Activated naive CD8-positive, alpha-beta T cell treated with anti-CD3 and anti-CD28 coated beads for 36 hours (primary cell): ENCODE measurements at places on chromosomes 13 and 19.
A peak's percentile ranks its signal among the peaks of the same experiment; 100 is the strongest.

GRCh38 chr13:113843063-113843654 is 20.7 kb downstream of the GAS6 start:
- DNase-seq = no peak

DNA sequence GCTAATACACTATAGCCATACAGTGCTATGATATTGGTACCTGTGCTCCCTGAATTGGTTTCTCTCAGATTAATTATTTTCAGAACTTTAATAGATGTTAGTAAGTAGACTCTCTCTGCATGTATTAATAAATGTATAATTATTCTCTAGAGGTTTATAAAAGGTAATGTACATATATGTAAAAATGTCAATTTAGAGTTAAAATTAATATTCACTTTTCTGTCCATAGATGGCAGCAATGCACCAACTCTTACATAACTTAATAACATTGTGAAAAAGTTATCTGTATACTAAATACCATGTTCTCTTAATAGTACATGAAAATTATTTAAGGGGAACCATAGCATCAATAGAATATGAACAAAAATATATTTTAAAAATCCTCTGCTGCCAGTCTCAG is 515.0 kb upstream of the KLHL1 start:
- DNase-seq = no peak

DNA sequence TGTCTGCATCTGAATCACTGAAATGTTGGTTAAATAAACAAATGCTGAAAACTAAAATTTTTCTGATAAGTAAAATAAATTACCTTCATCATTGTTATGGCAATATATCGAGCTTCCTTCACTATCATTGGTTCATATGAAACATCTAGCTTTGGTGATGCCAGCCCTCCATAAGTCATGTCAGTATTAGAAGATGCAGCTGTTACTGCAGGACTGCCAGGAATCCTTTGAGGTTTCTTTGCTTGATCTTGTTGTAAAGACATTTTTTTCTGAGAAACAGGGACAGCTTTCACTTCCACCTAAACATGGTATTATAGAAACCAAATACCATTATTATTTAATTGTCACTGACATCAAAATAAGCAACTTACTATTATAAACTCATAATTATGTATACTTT is 123.7 kb upstream of the FBXL3 start:
- DNase-seq = no peak

DNA sequence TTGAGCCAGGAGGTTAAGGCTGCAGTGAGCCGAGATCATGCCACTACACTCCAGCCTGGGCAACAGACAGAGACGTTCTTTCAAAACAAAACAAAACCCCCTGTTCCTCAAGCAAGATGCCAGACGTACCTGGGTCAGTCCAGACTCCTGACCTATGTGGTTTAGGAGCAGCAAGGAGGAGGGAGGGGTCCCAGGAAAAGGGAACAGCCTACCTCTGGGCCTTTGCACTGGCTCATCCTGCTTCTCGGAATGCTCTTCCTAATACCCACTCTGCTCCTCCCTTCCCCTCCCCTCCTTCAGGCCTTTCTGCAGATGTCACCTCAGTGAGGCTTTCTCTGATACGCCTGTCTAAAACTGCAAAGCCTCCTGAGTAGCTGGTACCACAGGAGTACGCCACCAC is 9.5 kb downstream of the RINL start:
- no peak for DNase-seq

DNA sequence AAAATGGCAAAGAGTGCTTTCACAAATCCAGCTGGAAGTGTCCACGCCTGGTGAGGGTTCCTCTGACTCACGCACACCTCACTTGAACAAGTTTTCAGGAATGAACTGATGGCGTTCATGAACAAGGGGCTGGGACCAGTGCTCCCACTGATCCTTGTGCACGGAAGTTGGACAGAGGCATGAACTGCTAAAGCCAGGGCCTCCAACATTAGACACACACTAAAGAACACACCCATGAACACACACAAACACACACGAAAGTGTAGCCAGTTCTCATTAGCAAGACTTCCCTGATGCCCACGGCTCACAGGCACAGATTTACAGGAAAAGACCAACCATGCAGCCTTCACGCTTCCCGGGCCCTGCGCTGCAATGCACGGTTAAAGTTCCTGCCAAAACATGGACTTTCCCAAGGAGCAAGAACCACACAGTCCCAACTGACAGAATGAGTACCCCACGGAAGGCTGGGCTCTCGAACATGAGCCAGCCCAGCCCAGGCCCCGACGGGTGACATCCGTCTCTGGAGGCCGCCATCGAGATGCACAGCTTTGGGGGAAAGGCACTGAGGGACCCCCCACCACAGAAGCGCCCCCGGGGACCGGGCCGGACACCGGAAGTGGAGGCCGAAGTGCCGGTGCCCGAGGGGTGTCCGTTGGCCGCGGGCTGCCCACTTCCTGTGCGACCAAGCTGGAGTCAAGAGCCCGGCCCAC is 808 bp downstream of the DNMT1 start:
- no peak for DNase-seq

GRCh38 chr13:92175330-92175729 is 776.9 kb downstream of the GPC5 start:
- DNase-seq = no peak

DNA sequence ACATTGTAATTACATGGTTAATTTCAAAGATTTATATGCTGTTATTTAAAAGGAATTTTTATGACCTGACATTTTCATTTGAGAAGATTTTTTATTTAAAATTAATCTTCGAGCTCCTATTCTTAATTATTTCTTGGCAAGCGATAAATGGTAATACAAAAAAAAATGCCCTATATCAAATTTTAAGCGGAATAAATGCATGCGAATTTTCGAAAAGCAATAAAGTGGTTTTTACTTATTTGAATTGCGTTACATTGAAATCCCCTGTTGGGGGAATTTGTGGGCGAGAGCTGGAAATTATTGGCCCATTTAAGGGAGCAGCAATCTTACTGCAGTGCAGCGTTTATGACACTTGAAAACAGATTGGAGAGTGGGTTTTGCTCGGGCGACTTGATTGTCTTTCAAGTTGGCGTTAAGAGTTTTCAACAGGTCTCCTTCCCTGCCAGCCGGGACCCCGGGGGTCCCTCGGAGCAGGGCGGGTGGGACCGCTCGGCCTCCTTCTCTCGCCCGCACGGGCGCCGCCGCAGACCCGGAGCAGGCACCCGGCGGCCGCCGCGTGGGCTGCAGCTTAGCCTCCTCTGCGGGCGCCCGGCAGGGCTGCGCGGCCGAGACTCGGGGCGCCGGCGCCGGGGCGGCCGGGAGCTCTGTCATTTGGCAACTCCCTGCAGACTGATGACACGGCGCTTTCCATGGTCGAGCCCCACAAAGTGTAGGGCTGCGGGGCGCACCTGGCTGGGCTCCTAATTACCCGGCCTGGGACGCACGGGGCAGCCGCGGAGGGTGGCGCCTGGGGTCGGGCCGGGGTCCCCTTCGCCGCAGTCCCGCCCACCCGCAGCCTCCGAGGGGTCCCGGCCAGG is 255.1 kb upstream of the SOX21 start:
- DNase-seq = peak; percentile 51
